ENCODE measurements at places on chromosomes 16 and 17.

- DNase-seq = no peak
Observed at GRCh38 chr17:31323551-31323950, 2.1 kb upstream of the EVI2A start.

DNA sequence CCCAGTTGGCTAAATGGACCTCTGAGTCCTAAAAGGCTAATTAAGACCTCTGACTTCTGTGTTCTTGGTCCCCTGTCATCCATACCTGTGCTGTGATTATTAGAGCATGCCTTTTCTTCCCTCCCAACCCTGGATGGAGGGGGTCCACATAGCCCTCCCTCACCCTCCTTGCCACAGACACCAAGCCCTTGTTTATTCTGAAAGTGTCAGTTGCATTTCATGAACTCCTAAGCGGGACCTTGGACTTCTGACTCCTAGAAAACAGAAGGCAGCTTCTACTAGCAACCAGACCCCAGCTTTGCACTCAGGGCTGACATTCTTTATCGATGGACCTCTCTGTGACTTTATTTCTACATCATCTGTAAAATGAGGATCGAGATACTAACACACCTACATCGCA, 33.4 kb upstream of the GOSR2 start:
- no peak for DNase-seq

GRCh38 chr16:68644715-68645493, at the start of gene CDH3:
Gene CDH3, plus strand, starts transcription at chr16:68645310. Its CDS starts 70 bp downstream, at chr16:68645380.
- DNase-seq = no peak

- DNase-seq = no peak
Observed at GRCh38 chr17:69300222-69300621, 26.7 kb downstream of the ABCA5 start.

DNA sequence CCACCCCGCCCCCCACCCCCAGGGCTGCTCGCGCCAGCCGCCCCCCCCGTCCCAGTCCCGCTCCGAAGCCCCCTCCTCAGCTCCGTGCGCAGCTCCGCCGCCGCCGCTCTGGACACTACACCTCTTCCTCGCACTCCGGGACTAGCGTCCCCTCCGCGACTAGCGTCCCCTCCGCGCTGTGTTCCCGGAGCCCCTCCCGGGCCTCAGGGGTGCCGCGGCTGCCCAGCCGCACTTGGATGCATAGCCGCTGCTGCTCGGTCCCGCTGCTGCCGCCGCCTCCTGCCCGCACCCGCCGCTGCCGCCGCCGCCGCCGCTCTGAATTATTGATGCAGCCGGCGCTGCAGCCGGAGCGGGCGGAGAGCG, at the start of gene CBLN1:
Gene CBLN1, minus strand, starts transcription at position 359 of the 363 bp plus-strand sequence. CDS start 373 bp downstream, outside the sequence.
- DNase-seq = no peak

DNA sequence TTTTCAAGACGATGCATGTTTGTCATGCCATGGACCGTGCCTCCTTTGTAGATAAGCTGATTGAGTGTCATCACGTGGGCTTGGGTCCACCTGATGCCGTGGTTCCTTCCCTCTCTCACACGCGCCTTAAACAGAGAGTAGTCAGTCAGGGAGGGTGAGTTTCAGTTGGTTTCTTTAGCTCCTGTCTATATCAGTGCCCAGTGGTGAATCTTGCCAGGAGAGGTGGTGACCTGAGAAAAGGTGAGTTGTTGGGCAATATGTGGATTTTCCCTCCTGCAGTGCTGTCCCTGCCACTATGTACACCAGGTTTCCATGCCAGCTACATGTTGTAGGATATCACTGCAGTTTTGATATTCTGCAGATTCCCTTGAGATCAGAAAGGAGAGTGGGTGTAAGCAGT, 129.7 kb downstream of the LAT start:
- no peak for DNase-seq

GRCh38 chr16:88536971-88537751, 33.0 kb upstream of the ZC3H18 start:
- DNase-seq = no peak

DNA sequence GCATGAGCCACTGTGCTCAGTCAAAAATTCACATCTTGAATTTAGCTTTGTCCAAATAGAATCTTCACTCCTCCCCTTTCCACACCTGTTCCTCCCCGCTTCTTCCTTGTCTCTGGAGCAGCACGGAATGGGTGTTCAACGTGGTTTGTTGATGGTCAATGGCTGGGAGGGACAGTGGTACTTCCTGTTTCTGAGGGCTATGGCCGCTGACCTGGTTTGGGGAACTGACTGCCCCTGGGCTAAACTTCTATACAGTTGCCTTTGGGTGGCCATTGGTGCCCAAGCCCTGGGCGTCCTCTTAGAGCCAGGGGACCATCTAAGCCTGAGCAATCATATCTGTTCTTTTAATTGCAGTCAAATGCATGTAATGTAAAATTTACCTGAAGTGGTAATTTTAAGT, 19.1 kb upstream of the WFIKKN2 start:
- DNase-seq = no peak

GRCh38 chr17:7835814-7836595, 2.0 kb downstream of the KDM6B start:
- no peak for DNase-seq

DNA sequence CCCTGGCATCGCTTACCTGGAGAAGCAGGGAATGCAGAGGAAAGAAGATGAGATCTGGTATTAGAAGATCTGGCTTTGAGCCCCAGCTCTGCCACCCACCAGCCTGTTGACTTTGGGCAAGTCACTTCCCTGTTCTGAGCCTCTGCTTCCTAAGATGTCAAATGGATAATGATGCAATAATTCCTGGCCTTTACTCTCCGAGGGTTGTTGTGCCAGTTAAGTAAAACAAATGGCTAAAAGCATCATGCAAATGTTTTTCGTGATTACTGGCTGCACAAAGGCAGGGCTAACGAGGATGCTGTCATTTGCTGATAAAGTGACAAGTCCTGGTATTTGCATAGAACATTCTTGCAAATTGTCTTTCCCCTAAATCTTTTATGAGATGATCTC, 1.3 kb upstream of the ZNF821 start:
- DNase-seq = no peak

DNA sequence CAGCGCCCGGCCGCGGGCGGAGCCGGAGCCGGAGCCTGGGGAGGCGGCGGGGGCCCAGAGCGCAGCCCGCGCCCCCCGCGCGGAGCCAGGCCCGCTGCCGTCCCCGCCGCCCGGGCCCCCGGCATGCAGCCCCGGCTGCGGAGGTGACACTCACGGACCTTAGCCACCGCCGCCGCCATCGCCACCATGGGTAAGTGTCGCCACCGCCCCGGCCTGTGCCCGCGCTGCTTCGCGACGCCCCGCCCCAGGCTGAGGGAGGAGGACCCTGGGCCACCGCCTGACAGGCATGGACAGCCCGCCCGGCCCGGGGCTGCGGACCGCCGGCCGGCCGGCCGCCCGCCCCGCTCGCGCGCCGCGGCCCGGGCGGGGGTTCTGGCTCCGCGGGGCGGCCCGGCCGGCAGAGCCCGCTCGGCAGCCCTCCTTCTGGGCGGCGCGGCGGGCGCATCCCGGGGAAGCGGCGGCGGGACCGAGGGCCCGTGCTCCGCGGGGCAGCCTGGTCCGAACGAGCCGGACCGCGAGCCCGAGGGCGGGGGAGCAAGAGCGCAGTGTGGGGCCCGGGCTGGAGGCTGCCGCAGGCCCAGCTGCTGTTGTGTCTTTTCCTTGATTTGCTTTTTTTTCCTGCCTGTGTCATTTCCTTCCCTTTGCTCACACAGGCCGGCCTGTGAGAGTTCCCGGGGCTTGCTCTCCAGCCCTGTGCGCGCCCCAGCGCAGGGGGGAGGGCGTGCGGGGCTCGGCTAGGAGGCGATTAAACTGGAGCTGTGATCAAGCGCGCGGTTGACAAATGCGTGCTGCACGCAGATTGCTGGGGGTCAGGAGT, 565 bp downstream of the MAP3K3 start:
- peak; percentile 78 for DNase-seq

DNA sequence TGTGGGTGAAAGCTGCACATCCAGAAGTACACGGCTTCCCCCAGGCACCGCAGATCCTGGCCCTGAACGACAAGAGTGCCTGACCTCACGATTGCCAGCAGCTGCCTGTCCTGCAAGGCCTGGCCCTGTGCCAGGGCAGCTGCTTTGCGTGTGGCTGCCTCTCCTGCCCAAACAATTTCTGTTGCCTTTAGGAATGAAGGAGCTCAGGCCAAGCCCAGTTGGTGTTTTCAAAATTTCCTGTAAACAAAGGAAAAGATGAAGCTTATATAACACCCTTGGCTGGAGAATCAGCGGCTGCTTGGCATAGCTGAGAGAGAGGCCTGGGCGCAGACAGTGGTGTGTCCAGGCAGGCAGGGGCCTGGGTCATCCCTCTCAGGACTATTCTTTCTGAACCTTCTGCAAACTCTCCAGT, 11.7 kb upstream of the SLC47A2 start:
- DNase-seq = no peak

DNA sequence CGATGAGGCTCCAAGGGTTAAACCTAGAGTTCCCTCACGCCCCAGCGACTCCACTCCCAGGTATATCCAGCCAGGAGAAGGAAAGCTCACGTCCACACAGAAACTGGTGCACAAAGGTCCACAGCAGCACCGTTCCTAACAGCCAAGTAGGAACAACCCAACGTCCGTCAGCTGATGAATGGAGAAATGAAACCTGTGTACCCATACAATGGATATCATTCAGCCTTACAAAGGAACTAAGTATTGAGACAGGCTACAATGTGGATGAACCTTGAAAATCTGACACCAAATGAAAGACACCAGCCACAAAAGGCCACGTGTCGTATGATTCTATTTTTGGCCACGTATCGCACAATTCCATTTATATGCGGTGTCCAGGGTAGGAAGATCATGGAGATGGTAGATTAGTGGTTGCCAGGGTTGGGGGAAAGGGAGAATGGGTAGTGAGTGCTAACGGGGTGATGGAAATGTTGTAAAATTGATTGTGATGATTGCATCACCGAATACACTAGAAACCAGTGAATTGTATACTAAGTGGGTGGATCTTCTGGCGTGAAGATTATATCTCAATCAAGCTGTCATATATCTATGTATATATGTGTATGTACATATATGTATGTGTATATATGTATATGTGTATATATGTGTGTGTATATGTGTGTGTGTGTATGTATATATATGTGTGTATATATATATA, 30.1 kb downstream of the NLRC3 start:
- no peak for DNase-seq

DNA sequence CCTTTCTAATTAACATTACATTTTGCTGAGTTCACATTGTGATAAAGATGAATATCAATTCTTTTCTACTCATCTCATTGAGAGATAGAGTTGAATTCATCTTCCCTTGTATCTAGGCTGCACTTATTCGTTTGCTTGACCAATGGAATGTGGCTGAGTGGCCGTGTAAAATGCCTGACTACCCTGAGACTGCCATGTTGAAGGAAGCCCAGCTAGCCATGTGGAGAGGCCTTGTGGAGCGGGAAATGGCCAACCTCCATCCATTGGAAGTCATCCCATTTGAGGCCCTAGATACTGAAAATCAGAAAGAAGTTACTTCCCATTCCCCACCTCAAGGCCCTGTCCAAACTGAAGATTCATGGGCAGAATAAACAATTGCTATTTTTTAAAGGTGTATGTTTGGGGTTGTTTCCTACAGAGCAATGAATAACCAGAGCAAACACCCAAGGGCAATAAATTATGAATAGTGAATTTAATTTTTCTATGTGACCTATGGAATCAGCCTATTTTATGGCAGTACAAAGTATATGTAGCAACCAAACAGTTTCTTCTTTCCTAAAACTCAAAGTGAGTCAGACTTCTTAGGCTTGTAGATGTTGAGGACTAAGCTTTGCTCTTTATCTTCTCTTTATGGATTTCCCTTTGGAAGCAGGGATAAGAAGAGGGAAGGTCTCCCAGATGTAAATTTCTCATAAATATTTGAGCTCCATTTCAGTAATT, 545.1 kb downstream of the MAF start:
- DNase-seq = no peak

- no peak for DNase-seq
Observed at GRCh38 chr17:10879190-10879836, 41.4 kb upstream of the PIRT start.

- no peak for DNase-seq
Observed at GRCh38 chr16:2967721-2968161, 1.4 kb upstream of the PAQR4 start.

GRCh38 chr17:55582897-55583296, 71.6 kb upstream of the SMIM36 start:
- no peak for DNase-seq

- peak; percentile 57 for DNase-seq
Observed at GRCh38 chr16:29820271-29820701, at the start of gene MVP. Gene MVP, plus strand, starts transcription at chr16:29820462. Its CDS starts 10,088 bp downstream, at chr16:29830550.

DNA sequence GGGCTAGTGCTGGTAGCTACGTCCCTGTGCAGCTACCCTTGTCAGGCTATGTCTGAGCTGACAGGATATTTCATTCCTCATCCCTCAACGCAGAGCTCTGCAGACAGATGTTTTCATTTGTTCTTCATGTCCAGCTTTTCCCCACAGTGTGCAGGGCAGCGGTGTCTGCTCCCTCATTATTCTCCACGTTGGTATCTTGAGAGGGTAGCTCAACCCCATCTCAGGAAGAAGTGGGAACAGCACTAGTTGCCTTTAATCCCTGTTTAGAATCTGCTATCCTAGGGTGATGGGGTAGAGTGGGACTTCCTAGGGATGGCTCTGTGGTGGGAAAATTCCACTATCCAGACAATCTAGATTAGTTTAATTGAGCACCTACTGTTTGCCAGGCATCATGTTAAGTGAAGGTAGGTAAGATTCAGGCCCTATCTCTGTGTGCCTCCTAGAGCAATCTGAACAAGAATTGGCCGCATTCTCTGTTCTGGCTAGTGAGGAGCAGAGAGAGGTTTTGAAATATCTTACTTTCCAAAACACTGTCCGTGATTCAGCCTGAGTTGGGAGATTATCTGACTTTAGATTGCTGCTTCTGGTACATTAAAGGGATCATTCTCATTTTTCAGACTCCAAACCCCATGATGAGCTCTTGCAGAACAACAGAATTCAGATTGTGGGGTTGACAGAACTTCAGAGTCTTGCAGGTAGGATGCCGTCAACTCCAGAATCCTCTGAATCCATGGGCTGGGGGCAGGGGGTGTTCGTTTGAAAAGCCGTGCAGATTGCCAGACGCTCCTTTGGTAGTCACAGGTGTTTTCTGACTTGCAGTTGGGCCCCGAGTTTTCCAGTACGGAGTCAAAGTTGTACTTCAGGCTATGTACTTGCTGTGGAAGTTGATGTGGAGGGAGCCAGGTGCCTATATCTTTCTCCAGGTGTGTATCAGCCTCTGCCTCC, 963 bp downstream of the ALG1 start:
- DNase-seq = no peak

- no peak for DNase-seq
Observed at GRCh38 chr17:67221062-67221998, 23.7 kb downstream of the HELZ start.

- DNase-seq = no peak
Observed at GRCh38 chr17:71438631-71439146, 682.1 kb upstream of the SOX9 start.

- no peak for DNase-seq
Observed at GRCh38 chr17:50586421-50587247, 26.1 kb downstream of the CACNA1G start.

DNA sequence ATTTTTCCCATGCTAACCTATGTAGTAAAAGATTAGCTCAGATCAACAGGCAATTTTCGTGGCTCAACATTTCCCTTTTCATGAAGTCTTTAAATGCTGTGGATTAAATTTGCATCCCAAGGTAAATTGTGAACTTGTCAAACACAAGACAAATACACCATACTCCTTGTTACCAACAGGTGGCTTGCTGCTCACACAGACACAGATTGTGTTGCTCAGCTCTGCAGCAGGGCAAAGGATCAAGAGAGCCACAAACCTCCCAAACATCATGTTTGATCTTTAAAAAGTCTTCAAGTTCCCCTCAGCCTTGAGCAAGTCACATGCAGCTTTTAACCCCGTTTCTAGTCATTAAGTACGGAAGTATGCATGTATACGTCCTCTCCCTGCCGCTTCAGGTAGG, 119.6 kb upstream of the CNTNAP4 start:
- DNase-seq = no peak

Data from activated CD4-positive, CD25-positive, alpha-beta regulatory T cell treated with anti-CD3 and anti-CD28 coated beads, Interleukin-2, amount 50 U/mL, for 72 hours (primary cell).